ENCODE measurements at places on chromosomes 6 and 20. TPM values are rescaled to one million over a fixed set of nuclear protein-coding genes. Genes with fewer than 3 reads are reported as not detected.

RHAG gene
- not detected for total RNA-seq

WFDC5 gene
- total RNA-seq, result not detected

CYP39A1 gene
- not detected for total RNA-seq

SEL1L2 gene
- total RNA-seq, result not detected

PSORS1C2 gene
- total RNA-seq, result not detected

PROCR gene
- 36.4 TPM for total RNA-seq

VWA7 gene
- 0.28 TPM for total RNA-seq

RRAGD gene
- not detected for total RNA-seq

PROKR2 gene
- total RNA-seq, result not detected

PCMTD2 gene
- 28.3 TPM for total RNA-seq

CDC25B gene
- total RNA-seq, result 14.5 TPM

PCIF1 gene
- 6.1 TPM for total RNA-seq

DLGAP4 gene
- 32.3 TPM for total RNA-seq

SLC17A1 gene
- not detected for total RNA-seq

BMP5 gene
- under 0.01 TPM for total RNA-seq

C4B gene
- 0.54 TPM for total RNA-seq

MAP7 gene
- total RNA-seq, result 0.36 TPM

TRIM10 gene
- total RNA-seq, result not detected

LY6G6F gene
- total RNA-seq, result not detected

PHACTR1 gene
- not detected for total RNA-seq

TINAG gene
- not detected for total RNA-seq

SLC17A3 gene
- total RNA-seq, result not detected

MOXD1 gene
- total RNA-seq, result 10.6 TPM

ACAT2 gene
- 50.3 TPM for total RNA-seq

DAAM2 gene
- 13.1 TPM for total RNA-seq

NCOA5 gene
- total RNA-seq, result 20.6 TPM

CTAGE9 gene
- total RNA-seq, result not detected

ZNF341 gene
- total RNA-seq, result 1.1 TPM

MAVS gene
- 10.3 TPM for total RNA-seq

TSBP1 gene
- total RNA-seq, result not detected

NHSL1 gene
- total RNA-seq, result 7.2 TPM

MEP1A gene
- total RNA-seq, result not detected

TCP11 gene
- 0.56 TPM for total RNA-seq

ID1 gene
- 186 TPM for total RNA-seq

PPP1R14C gene
- not detected for total RNA-seq

BPIFB1 gene
- not detected for total RNA-seq

TTK gene
- total RNA-seq, result 21.5 TPM
